ENCODE measurements at places on chromosomes 1 and 21. TPM values are rescaled to one million over a fixed set of nuclear protein-coding genes. Genes with fewer than 3 reads are reported as not detected.

COL8A2 gene
- total RNA-seq = 1.6 TPM

DNA sequence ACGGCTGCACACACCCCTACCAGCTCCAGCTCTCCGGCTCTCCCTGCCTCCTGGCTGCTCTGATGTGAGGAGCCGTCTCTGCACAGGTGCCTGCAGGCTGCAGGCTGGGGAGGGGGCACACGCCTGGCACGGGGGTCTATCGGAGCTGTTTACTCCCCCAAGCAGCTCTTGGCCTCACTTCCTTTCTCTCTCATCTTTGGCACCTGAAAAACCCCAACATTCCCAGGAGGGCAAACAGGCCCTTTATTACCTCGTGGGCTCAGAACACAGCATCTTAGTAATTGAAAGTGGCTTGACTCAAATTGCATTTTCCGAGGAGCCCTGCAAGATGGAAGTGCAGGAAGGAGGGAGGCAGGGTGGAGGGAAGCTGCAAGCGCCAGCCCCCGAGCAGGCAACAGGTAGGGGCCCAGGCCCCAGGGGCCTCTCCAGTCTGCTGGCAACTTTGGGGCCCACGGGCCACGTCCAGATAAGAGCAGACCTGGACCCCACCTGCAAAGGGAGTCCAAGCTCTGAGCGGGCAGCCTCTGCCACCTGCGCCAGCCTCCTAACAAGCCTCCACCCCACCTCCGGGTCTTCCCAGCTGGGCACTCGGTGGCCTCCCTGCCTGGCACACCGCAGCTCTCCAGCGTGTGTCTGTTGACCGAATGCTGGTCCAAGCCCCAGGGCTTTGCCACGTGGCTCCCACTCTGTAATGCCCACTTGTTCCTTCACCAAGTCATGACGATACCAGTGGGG, 263.6 kb upstream of the VAMP3 start:
- DNase-seq = no peak

ROR1 gene
- under 0.01 TPM for total RNA-seq

GRCh38 chr1:110021285-110021684, 13.1 kb upstream of the STRIP1 start:
- no peak for DNase-seq

DNA sequence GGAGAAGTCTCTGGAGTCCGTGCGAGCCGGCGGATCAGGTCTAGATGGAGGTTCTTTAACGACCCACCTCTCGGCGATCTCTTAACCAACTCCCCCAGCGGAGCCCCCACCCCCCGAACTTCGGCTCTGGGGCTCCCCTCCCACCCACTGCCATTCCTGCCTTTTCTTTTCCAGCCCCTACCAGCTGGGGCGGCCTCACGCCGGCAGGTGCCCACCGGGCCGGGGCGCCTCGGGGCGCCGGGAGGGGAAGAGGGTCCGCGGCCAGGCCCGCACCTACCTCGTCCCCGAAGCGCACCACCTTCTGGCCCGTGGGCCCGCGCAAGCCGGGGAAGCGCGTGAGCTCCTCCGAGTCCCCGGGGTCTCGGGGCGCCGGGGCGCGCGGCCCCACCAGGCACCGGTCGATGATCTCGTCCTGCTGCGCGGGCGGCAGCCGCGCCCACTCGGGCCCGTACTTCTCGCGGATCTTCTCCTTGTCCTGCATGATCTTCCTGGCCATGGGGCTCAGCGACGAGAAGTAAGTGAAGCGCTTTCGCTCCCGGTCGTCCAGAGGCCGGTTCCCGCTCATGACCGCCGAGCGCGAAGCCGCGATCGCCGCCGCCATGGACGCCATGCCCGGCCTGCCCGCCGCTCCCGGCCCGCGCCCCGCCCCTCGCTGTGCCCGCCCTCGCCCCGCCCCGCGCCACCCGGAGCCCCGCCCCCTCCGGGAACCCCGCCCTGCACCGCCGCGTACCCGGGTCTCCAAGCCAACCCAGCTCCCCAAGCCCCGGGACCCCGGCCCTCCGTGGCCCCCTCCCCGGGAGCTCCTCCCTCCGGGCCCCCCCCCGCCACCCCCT, at the start of gene C1orf198:
TSS of gene C1orf198 (minus strand) at position 619 of the 833 bp plus-strand sequence. CDS start at position 610, 9 bp downstream.
- DNase-seq = peak; percentile 69

BRDT gene
- not detected for total RNA-seq

GRCh38 chr1:235434001-235434400, 66.8 kb downstream of the TBCE start:
- DNase-seq = no peak

All from lung microvascular endothelial cell (primary cell).